ENCODE measurements at places on chromosomes 4 and X.
A peak's percentile ranks its signal among the peaks of the same experiment; 100 is the strongest.

- no peak for DNase-seq
Observed at GRCh38 chr4:7649741-7650531, 215.2 kb upstream of the PSAPL1 start.

GRCh38 chrX:21781525-21781924 is 23.6 kb upstream of the SMPX start:
- DNase-seq: no peak

DNA sequence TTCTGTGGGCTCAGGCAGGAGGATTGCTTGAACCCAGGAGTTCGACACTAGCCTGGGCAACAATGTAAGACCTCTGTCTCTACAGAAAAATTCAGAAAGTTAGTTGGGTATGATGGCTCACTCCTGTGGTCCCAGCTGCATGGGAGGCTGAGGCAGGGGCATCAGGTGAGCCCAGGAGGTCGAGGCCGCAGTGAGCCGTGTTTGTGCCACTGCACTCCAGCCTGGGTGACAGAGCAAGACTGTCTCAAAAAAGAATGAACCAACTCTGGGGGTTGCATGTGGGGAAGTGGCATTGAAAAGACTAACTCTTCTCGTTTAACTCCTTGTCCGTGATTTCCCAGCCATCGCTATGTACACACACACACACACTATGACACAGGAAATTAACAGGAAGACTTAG is 26.9 kb downstream of the ENOPH1 start:
- no peak for DNase-seq

GRCh38 chrX:65300104-65300809 is 234.3 kb downstream of the LAS1L start:
- DNase-seq: peak; percentile 10

- no peak for DNase-seq
Observed at GRCh38 chr4:112895811-112896608, 153.4 kb upstream of the ANK2 start.

- DNase-seq: no peak
Observed at GRCh38 chrX:68304602-68305001, 128.7 kb downstream of the OPHN1 start.
